Activated T-helper 1 cell treated with anti-CD3 and anti-CD28 coated beads, Interleukin-12 subunit alpha, Interleukin-12 subunit beta, Interleukin-2, Interleukin-4 antibody, amounts not matched to agents 30 ng/mL and 10 ng/mL and 1 ng/mL, durations not matched to agents 14 hours and 24 hours and 36 hours (primary cell): ENCODE measurements at places on chromosomes 3 and 15. TPM values are rescaled to one million over a fixed set of nuclear protein-coding genes. Genes with fewer than 3 reads are reported as not detected.

The MED12L gene
- total RNA-seq, result 4.9 and 5.1 TPM in 2 replicates

The PTPRG gene
- 3.7 and 4.4 TPM in 2 replicates for total RNA-seq

The SMAD6 gene
- 0.34 and 0.83 TPM in 2 replicates for total RNA-seq

The SGO1 gene
- 17.8 and 18.3 TPM in 2 replicates for total RNA-seq

The UCN2 gene
- 0.21 TPM in 1 of 2 replicates, not detected in the other for total RNA-seq

The SPTBN5 gene
- 1.2 and 1.9 TPM in 2 replicates for total RNA-seq

The SLC22A13 gene
- total RNA-seq, result 0.65 and 0.78 TPM in 2 replicates

The TMEM207 gene
- not detected in 2 replicates for total RNA-seq

The TERC gene
- 3.1 and 3.4 TPM in 2 replicates for total RNA-seq

The ITIH1 gene
- not detected in 2 replicates for total RNA-seq

The LARP6 gene
- total RNA-seq, result 0.44 TPM in 1 of 2 replicates, not detected in the other

The PARL gene
- 93.7 and 98.2 TPM in 2 replicates for total RNA-seq

The HTR3E gene
- not detected in 2 replicates for total RNA-seq

The ERICH6 gene
- total RNA-seq, result not detected in 2 replicates

The BNIP2 gene
- 63.5 and 64.6 TPM in 2 replicates for total RNA-seq

The PLCL2 gene
- 14.9 and 15.0 TPM in 2 replicates for total RNA-seq

The TUSC7 gene
- not detected in 2 replicates for total RNA-seq

The LRRC31 gene
- total RNA-seq, result not detected in 2 replicates

The ADGRG7 gene
- total RNA-seq, result not detected in 2 replicates

The RGMA gene
- total RNA-seq, result 0.34 and 0.54 TPM in 2 replicates

The KLHL40 gene
- not detected in 2 replicates for total RNA-seq
